Stimulated activated CD4-positive, alpha-beta T cell treated with anti-CD3 and anti-CD28 coated beads, Interleukin-4, amount 100 ng/mL, for 4 hours (primary cell): ENCODE measurements at places on chromosomes 5 and 9.
A peak's percentile ranks its signal among the peaks of the same experiment; 100 is the strongest.

GRCh38 chr9:113990570-113990907 is 87.6 kb downstream of the AMBP start:
- no peak for DNase-seq

DNA sequence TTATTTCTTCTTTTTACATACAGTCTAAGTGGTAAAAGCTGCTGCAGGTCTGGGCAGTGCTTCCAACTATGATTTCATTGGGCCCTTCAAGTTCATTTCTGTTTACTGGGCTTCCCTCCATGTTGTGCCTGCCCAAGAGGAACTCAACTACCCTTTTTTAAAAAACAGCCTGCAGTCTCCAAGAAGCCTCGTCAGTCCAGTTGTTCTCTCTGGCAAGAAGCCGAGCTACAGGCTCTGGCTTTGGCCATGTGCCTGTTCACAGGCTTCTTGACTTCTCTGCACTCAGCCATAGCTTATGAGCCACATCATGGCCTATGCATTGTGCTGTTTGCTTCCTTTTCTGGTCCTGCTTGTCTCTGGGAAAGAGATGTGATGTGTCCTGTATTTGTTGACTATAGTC is 119.7 kb upstream of the PJA2 start:
- DNase-seq, result no peak

DNA sequence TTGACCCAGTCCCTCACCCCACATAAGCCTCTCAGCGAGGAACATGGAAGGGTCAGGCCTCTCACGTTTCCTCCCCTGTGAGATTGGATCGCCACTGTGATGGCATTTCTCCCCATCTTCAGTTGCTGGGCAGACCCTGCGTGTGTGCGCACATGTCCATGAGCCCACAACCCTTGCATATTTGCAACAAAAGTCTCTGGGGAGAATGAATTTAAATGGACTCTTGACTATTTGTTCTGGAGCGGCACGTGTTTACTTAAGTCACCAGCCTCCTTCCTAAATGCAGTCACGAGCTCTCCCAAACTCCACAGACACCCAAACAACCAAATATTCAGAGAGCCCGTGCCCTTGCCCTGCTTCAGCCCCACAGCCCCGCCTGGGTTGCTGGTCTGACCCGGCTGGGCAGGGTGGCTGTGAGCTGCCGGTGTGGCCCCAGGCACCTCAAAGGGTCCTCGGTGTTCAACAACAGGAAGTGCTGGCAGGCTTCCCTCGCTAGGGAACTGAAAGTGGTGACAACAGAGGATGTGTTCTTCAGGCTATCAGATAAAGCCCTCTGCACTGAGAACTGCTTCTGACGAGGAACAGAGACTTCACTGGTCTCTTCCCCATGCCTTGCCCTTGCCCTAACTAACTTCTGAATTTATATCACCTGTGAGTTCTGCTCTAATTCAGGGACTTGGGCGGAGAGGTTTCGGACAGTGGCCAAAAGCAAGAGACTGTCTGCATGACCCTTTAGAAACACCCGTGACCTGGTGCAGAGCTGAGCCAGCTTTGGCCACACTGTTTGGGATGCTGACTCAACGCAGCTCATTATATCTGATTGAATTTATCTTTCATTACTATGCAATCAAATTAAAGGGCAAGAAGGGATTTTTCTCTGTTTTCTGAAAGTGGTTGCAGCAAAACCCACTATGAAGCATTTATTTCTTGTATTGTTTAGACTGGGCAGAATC is 19.2 kb upstream of the CD180 start:
- DNase-seq, result peak; percentile 44

DNA sequence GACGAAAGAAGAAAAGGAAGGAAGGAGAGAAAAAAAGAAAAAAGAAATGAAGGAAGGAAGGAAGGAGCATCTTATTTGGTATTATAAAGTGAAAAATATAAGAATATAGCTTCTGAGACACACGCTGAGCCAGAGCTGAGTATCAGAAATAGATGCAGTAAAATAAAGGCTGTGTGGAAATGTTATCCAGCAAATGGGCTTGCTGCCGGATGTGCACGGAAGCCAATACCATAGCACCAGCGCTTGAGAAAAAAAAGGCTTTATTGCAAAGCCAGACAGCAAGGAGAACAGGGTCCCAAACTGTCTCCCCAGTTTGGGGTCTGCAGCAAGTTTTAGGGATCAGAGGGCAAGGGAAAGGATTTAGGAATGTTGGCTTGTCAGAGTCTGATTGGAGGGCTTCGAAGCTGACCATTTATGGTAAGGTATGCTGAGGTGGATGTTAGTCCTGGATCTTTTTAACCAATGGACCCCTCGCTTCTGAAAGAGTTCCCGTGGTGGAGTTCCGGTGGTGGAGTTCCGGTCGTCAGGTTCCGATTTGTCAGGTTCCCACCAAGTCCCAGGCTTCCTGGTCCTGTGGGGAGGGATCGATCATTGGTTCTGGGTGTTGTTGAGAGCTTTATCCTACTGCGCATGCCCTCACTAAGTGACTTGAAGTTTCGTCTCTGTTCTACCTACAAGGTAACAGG is 70.4 kb downstream of the SFXN1 start:
- no peak for DNase-seq

- DNase-seq, result no peak
Measured at GRCh38 chr5:35145012-35145411, 85.3 kb downstream of the PRLR start.

DNA sequence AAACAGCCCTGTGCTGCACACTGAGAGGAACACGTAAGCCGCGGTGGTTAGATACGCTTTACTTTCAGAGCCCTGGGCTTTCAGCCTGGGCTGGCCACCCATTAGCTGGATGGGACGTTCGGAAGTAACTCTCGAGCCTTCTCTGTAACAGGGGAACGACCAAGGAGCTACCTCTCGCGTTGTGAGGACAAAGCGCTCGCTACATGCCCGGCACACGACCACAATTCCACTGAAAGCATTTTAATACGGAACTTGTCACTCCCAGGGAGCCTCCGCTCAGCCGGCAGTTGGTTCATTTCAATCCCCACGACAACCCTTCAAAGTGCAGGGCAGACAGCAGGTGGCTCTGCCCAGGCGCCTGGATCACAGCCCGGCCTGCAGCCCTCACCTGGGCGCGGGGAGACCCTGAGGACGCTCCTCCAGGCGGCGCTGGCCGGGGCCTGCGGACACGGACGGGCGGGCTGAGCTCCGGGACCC is 368 bp downstream of the SURF1 start:
- DNase-seq, result no peak

- DNase-seq, result no peak
Measured at GRCh38 chr5:150587856-150588595, 52.4 kb upstream of the SYNPO start.

- no peak for DNase-seq
Measured at GRCh38 chr5:13785781-13786415, 158.6 kb downstream of the DNAH5 start.

DNA sequence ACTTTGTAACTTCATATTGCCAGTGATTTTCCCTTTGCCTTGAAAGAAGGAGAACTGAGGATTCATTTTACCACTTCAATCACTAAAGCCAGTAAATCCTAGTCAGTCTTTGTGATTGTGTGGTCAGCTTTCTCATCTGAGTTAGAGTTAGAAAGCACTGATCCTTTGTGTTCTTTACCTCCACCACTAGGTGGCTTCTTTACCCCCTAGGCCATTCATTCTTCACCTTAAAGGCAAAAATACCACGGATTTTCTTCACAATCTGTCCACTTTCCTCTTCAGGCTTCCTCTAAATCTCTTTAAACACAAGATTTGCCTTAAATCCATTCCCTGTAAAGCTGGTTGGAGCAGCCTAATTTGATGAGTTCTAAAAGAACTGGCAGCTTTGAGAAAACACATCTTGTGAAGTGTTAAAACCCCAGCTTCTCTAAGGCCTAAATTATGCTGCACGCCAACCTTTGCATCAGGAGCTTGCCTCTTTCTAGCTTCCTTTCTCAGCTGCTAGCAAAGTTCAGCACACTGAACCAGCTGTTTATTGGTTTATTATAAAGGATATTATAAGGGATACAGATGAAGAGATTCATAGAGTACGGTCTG is 20.4 kb downstream of the BDP1 start:
- no peak for DNase-seq

DNA sequence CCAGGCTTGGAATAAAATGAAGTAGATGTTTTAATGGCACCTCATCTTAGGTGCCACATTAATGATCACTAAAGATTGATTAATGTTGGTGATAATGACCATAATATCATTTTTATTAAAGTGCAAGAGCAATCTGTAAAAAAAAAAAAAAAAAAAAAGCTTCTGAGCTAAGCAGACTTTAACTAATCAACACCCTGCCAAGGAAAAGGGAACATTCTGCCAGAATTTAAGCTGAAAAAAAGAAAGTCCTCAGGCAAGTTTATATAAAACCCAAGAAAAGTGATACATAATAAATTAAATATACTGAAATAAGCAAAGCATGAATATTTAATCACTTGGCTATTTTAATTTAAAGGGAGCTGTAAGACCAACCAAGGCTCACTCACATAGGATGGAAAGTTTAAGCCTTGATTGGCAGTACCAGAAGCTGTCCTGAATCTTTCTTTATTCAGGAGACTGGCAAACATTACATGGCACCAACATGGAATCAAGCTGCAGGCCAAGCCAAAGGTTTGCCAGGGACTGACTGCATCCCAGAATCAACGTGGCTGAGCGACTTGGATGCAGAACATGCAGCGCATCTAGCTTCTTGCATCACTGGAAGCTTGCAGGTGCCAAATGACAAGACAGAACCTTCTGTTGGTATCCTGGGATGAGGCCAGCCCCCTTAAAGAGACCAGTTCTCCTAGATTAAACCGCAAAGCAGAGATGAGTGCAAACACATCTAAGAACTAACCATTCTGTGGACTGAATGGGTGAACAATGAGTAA is 413.6 kb downstream of the ENC1 start:
- no peak for DNase-seq

- DNase-seq, result no peak
Measured at GRCh38 chr9:91346644-91347043, 15.1 kb downstream of the AUH start.

- DNase-seq, result no peak
Measured at GRCh38 chr5:35830587-35830986, 26.1 kb upstream of the IL7R start.

GRCh38 chr9:130473566-130473965 is 28.8 kb downstream of the ASS1 start:
- no peak for DNase-seq

- DNase-seq, result no peak
Measured at GRCh38 chr5:173858021-173858669, 30.0 kb upstream of the CPEB4 start.

- no peak for DNase-seq
Measured at GRCh38 chr5:173664154-173664526, 47.7 kb upstream of the BOD1 start.

DNA sequence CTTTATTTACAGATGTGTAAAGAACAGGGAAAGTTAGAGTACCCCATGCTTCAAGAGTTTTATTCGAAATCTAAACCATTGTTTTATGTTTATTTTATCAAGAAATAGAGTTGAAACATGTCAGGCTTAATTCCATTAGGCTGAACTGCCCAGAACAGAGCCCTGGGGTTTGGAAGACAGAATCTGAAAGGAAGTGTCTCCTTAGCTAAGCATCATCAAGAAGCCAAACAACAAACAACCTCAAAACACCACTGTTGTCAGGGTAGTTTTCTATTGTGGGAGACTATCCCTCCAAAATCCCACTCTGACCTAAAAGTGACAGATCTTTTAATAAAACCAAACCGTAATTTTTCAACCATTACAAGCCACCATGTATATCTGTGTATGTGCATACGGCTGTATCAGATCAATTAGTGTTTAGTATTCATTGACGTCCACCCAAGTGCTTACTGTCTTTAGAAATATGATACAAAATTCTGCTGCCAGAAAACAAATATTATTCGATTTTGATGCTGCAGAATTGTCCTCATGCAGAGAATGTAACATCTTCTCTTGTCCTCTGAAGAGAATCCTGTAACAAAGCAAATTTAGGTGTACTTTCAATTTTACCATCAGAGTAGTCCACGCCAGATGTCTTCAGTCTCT is 271.9 kb upstream of the TMEM161B start:
- DNase-seq, result no peak

- no peak for DNase-seq
Measured at GRCh38 chr5:22693121-22693520, 160.0 kb downstream of the CDH12 start.

DNA sequence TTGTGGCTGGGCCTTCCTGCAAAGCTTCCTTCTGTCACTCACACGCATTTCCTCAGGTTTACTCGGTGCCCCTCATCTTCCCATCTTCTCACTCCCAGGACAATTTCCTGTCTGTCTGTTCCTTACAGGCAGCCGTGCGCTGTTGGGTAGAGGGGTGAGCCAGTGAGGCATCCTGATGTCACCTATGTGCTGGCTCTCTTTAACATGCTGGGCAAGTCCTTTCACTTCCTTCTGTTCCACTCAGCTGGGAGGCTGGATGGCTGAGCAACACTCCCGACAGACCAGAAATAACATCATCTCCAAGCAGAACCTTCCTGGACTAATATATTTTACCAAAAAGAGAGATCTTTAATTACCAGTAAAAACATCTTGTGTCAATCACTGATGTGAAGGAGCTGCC is 103.0 kb downstream of the HSD17B3 start:
- no peak for DNase-seq

DNA sequence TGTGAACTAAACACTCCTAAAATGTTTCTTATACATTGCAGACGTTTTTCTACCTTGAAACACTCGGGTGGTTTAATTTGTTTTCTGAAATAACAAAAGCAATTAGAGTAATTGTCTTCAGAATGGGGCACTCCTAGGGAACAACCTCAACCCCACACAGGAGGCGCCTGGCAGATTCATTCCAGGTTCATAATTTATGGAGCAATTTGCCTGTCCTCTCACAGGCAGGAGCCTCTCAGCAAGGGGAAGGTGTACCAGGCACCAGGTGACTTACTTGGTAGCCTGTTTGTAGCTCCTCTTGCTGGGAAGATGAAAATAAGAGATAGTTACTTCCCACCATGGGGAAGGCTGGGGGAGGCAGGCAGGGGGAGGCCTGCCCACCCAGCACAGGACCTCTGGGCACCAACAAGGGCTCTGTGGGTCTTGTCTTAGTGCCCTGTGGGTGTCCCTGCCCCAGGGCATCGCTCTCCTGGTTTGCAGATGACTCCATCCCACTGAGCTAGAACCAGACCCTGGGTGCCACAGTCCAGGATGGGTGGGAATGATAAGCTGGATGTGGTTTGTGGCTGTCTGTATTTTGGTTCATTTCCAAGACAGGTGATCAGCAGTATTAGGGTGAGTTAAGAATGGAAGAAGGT is 144.4 kb downstream of the FSTL4 start:
- DNase-seq, result no peak

- DNase-seq, result no peak
Measured at GRCh38 chr5:157290981-157291711, 25.2 kb downstream of the CYFIP2 start.

- DNase-seq, result no peak
Measured at GRCh38 chr9:95626341-95626740, 109.6 kb upstream of the PTCH1 start.

GRCh38 chr5:96196890-96197289 is 235.2 kb upstream of the ELL2 start:
- DNase-seq, result no peak

- DNase-seq, result peak; percentile 53
Measured at GRCh38 chr9:126398403-126399058, 71.9 kb downstream of the MVB12B start.

- no peak for DNase-seq
Measured at GRCh38 chr9:89475891-89476440, 21.9 kb downstream of the SEMA4D start.

GRCh38 chr5:143224672-143225071 is 178.8 kb downstream of the NR3C1 start:
- DNase-seq, result no peak
